ENCODE measurements at places on chromosomes 16 and 17.
A peak's percentile ranks its signal among the peaks of the same experiment; 100 is the strongest.

- no peak for DNase-seq
Measured at GRCh38 chr16:31206776-31207175, 4.2 kb upstream of the PYCARD start.

DNA sequence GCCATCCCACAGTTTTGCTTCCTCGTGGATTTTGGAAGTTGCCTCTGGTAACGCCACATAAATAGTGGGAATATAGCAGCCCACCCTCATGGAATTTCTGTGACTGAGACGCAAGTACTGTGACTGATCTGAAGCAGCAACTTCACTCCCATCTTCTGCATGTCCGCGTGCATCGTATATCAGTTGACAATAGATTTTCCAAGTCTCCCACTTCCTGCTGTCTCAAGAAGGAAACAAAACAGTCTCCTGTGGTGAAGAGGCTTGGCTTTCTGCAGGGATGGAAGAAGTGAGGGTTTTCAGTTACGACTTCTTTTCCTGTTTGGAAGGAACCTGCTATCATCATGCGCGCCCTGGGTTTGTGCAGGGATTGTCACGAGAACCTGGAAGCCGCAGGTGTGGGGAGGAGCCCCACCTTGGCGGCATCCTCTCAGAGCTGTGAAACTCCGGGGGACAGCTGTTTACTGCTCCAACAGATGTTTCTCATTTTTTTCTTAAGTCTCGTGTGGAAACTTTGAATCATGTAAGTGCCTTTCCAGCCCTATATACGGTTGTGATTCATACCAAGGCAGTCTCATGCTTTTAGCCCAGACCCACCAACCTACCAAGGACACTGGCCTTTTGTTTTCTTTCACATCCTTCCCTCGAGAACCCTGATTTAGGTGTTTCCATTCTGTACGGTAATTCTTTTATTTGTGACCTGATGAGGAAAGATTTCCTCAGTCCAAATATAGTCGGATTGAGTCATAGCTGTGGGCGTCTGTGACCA is 57.5 kb downstream of the WIPI1 start:
- peak; percentile 32 for DNase-seq

GRCh38 chr17:72804949-72805707 is 287.4 kb downstream of the SLC39A11 start:
- DNase-seq: no peak

DNA sequence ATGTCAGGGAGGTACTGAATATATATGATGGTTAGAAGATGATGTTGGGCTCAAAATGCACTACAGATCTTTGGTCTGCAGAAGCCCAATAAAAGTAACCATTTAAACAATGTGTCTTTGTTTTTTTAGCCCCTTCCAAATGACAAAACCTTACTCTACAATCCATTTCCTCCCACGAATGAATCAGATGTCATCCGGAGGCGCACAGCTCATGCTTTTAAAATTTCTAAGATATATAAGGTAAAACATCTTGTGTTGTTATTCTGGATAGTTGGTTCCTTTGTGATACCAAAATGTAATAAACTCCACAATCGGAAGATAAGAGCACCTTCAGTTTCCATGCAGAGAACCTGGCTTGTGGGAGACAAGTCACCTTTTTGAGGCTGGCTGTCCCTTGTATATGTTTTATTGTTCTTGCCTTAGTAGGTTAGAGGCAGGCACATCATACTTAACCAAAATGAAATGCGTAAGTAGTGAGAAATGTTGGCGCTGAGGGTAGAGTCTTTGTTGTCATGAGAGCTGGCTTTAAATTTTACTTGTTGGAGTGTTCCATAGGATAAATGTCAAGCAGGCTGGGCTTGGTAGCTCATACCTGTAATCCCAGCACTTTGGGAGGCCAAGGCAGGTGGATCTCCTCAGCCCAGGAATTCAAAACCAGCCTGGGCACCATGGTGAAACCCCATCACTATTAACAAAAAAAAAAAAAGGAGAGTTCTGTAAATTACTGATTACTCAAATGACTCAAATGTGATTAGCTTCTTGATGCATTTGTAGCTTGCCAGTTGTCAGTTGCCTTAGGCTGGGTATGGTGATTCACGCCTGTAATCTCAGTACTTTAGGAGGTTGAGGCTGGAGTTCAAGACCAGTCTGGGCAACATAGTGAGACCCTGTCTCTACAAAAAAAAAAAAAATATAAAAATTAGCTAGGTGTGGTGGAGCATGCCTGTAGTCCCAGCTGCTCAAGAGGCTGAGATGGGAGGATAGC is 19.7 kb upstream of the SNTB2 start:
- no peak for DNase-seq

- peak; percentile 62 for DNase-seq
Measured at GRCh38 chr17:59786536-59787319, 79.3 kb downstream of the VMP1 start.

DNA sequence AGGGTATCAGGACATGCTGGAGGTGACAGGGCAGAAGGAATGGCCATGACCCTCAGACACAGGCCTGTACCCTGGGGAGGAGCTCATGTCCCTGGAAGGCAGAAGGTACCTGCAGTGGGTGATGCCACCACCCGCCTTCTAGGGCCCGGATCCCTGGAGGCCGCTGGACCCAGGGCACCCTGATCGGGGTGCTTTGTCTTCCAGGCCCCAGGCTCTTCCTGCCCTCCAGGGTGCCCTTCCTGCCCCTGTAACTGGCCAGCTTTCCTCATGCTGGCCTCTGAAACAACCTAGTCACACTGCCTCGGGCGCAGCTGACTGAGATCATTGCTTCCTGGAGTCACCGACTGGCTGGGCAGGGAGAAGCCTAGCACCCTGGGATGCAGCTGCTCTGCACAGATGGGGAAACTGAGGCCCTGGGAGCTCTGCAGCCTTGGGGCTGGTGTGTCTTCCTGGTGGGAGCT is 5.8 kb downstream of the ADCY7 start:
- no peak for DNase-seq

DNA sequence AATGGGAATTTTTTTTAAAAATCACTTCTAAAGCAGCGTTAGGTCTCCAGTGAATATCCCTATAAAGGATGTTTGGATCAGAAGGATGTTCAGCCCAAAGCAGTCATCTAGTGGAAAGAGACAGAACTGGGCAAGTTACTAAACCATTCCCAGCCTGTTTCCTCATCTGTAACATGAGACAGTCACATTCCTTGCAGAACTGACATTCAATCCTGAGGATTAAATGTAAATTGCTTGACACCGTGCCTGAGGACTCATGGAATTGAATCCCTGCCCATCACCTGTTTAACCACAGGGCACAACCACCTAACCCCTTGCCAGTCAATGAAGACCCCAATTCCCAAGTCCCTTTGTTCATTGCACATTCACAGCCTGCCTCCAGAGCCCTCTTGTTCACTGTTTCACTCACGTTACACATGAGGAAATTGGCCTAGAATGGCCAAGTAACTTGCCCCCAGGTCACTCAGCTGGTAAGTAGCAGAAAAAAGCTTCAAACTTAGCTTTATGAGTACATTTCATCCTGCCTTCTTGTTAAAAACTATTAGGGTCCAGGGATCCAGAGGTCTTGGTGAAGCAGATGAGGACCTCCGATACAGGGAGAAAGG is 1.4 kb downstream of the CMTM2 start:
- no peak for DNase-seq

DNA sequence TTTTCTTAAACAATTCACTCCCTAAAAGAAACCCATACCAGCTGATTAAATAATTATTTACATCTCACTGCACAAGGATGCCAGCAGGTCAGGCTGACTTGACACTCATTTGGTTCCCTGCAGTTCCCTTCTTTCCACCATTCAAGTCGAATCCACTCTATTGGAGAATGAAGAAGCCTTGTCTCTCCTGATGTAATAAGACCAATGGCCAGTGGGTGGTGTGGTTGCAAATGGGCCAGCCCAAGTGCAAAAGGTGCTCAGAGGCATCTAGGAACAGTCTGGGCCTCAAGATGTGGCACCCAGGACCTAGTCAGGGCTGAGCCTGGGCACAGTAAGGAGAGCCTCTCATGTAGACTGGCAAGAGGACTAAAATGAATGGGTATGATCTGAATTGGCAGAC is 9.3 kb downstream of the C16orf78 start:
- DNase-seq: no peak

Measured in stimulated activated CD4-positive, alpha-beta T cell treated with anti-CD3 and anti-CD28 coated beads, TNF-alpha, amount 100 ng/mL, for 48 hours (primary cell).